Transverse colon (tissue), 4 donors: ENCODE measurements at places on chromosomes 6 and 20. TPM values are rescaled to one million over a fixed set of nuclear protein-coding genes. Genes with fewer than 3 reads are reported as not detected.

DNA sequence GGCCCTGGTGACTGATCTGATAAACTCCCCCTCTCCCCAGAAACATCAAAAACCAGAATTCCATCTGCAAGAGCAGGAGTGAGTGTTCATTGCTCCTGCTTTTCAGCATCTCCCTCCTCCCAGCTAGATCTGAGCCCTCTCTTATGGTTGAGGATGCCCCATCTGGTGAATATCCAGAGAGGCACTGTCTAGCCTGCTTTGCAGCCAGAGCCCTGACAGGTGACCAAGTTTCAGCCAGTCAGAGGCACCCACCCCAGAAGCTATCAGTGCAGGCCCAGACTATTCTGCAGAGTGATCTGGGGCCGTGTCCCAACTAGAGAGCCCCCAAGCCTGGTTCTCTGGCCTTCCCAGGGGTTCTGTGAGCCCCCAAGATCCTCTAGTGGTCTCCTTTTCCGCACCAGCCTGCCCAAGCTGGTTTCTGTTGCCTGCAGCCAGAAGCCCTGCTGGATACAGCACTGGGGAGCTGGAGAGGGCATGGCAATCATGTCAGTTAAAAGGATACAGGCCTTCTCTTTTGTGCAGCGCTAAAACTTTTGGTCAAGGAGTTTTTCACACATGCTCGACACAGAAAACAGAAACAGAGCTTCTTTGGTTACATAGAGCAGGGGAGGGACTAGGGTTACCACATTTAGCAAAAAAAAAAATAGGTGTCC, 6.6 kb upstream of the BMP7 start:
- DNase-seq = no peak

GRCh38 chr20:56181583-56181982, 66.9 kb upstream of the MC3R start:
- DNase-seq = peak; percentile 10

- no peak for DNase-seq
Measured at GRCh38 chr6:142240179-142240578, 61.6 kb upstream of the ADGRG6 start.

DNA sequence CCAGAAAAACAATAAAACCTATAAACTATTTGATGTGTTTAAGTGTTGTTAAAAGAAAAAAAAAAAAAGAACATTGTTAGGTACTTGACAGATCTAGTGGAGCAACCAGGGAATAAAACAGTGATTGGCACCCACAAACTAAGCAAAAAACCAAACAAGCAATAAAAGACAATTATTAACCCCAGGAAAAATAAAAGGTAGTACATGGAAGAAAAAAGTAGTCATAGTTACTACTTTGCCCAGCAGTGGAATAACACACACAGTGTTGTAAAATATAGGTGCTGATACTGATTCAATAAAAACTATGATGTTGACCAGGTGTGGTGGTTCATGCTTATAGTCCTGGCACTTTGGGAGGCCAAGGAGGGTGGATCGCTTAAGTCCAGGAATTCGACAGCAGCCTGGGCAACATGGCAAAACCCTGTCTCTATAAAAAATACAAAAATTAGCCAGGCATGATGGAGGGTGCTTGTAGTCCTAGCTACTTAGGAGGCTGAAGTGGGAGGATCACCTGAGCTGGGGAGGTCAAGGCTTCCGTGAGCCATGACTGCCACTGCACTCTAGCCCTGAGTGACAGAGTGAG, 43.9 kb downstream of the PIGU start:
- peak; percentile 39 for DNase-seq

GRCh38 chr6:96862560-96862959, 25.3 kb upstream of the GPR63 start:
- DNase-seq = no peak

DNA sequence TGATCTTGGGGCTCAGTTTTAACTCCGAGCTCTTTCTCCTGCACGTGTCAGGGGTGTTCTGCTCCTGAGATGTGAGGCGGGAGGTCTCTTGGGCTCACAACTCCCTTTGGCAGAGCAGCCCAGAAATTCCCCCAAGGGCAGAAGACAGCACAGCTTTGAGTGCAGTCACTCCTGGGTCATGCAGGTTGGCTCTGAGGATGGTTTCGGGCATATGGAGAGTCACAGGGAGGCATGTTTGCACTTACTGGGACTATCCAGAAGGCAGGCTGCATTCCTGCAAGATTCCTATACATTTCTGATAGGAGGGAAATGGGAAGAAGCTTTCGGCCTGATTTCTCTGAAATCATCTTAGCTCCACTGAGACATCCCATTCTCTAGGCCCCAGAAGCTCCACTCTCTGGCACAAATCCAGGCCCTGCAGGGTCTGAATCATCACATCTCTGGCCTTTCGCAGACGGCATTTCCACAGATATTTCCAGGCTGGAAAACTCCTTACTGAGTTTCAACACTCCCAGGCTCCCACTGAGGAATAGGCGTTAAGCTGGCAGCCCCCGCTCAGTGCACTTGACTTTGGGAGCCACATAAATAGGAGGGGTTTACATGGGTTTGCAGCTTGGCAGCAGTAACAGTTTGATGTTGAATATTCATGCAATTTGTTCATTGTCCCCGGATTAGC, 39.7 kb downstream of the AGPAT4 start:
- peak; percentile 51 for DNase-seq

DNA sequence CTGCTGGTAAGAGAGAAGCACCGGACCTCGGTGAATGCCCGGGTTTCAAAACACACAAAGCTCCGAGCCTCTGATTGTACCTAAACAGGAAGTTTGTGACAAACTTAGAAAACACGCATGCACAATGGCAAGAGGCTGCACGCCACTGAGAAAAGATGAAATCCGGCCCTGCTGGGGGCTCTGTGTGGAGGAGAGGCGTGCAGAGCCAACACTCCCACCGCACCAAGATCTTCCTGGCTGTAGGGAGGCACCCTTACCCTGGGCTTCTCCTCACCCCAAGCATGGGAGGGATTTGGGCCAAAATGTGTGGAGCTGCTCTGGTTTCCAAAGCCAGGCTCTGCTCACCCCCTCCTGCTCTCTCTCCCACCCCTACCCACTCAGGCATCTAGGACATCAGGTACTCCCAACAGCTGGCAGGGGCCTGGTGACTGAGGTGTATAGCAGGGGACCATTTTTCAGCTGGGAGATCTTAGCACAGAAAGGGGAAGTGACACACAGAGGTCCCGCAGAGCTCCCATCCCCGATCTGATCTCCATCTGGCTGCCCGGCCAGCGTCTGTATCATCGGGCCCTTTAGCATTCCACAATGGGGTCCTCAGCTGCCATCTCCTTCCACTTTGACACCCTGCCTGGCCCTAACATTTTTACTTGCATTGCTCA, 84.2 kb downstream of the TRERF1 start:
- peak; percentile 35 for DNase-seq

- no peak for DNase-seq
Measured at GRCh38 chr6:39884696-39885095, 49.6 kb downstream of the MOCS1 start.

- DNase-seq = no peak
Measured at GRCh38 chr6:55756531-55757031, 118.8 kb downstream of the BMP5 start.

DNA sequence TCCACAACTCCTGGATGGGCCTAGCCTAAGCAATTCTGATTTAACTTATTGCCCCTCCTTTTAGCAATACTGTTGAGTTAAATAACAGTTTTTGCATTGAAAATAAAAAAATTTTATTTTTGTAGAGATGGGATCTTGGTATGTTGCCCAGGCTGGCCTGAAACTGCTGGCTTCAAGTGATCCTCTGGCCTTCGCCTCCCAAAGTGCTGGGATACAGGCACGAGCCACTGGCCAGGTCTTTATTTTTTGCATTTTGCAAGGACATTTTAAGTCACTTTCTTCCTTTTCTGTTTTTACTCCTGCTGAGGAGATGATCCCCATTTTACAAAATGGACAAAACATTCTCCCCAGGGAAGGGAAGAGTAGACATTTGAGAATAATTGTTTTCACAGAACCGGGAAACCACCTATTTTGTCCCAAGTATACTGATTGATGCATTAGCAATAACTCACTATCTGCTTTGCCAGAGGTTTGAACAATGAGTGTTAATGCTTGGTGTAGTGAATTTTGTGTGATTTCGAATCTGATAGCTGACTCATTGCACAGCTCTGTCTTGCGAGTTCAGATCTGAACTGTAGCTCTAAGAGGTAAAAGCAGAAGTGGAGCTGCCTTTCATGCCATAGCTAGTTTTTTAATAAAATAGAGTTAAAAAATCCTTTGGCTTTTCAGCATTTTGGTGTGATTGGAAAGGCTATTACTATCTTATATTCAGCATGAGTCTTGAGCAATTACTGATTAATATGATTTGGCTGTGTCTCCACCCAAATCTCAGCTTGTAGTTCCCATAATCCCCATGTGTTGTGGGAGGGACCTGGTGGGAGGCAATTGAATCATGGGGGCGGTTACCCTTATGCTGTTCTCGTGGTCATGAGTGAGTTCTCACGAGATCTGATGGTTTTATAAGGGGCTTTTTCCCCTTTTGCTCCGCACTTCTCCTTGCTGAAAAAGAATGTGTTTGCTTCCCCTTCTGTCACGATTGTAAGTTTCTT, 20.9 kb downstream of the IGF2R start:
- no peak for DNase-seq

DNA sequence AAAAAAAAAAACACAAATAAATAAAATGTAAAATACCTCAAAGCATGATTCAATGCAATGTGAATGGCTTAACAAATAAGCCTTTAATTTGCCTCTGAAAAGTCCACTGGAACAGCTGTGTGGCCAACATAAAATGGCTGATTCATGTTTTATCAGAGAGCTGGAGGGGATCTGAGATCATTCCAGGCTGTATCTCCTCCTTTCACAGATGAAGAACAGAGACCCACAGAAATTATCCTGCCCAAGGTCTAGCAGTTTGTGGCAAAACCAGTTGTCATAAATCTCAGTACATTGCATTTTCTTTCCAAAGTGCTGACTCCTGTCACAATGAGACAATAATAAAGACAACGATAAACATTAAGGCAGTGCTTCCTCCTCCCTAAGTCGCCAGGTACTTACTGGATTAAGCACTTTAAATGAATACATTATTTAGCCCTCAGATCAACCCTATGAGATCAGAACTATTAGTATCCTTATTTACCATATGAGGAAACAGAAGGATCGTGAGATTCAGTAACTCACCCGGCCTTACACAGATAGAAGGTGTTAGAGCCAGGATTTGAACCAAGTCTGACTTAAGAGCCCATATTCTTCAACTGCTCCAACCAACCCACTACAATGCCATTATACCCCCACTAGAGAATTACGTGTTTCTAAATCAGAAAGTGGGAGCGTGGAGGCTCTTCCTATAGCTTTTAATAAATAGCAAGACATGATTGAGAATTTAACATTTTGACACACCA, 118.3 kb downstream of the KIF13A start:
- no peak for DNase-seq

GRCh38 chr6:46170357-46171289, at the start of gene ENPP5:
Gene ENPP5 (minus strand): TSS chr6:46170980. CDS start chr6:46168262, 2,718 bp downstream.
- peak; percentile 91 for DNase-seq

- no peak for DNase-seq
Measured at GRCh38 chr6:74114428-74114827, 418.4 kb downstream of the CD109 start.

DNA sequence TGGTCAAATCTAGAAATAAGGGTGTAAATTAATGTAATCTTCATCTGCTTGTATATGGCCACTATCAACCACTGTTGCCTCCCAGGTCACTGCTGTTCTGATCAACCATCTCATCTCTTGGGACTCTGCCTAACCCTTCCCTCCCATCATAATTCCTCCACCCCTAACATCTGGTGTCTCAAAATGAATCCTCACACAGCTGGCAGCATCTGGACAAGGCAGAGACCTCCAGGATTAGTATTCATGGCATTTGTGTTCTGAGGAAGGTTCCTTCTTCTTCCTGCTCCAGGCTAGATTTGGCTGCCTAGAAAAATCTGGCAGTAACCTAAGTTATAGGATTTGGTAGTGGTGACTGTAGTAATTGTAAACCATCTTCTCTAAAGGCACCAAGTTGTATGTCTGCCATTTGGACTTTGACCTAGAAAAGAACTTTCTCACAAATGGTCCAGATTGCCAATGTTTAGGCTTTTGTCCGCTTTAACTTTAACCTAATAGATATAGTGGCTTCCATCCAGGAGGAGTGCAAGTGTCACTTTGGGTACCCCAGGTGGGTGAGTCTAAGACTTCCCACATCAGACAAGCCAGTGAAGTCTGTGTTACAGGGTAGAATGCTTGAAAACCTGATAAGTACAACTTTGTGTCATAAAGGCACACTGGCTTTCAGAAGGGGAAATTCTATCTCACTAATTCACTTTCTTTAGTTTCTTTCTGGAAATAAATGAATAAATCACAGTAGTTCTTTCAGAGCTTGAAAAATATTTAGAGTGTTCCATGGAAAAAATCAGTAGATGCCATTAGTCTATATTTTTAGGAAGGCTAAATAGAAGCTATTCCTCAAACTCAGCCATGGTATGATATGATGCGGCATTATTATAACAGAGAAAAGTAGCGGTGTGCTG, 3.0 kb upstream of the PHACTR2 start:
- DNase-seq = no peak

DNA sequence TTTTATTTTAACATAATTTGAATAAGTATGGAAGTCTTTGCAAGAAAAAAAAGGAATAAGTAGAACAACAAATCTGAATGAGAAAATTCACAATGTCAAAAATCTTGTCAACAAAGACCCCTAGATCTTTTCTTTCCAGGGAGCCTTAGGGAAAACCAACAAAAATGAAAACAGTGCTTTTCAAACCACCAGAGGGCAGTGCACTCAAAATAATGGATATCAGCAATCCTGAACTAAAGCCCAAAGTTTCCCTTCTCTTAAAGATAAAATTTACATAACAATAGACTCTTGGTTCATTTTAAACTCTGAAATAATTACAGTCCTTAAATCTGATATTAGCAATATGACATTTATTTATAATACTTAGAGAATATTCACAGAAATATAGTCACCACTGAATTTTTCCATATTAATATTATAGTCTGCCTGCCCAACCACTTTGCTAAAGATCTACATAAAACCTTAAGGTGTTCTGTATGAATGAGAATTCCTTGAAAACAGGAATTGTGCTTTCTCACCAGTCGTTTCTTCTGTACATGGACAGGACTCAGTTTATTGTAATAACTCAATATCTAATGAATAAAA, 105.3 kb upstream of the BMP5 start:
- no peak for DNase-seq

DNA sequence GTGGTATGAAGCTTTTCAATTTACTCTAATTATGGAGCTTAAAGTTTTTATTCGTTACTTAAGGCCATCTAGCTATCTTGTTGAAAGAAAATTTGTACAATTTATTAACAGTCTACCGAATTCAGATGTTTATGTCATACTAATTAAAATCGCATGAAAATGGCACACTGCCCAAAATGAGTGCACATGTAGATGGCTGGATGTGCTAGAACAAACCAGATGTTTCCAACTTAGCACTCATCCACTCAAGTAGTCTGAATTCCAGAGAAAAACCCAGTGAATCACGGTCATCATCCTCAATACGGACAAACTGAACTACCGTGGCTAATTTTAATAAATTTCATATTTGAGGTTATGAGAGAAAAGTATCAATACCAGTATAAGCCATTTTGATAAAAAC, 70.4 kb downstream of the COL12A1 start:
- no peak for DNase-seq

HLA-DMA gene
- 11.2 TPM for total RNA-seq

SIRPB2 gene
- 3.7 TPM for total RNA-seq

ABT1 gene
- total RNA-seq = 5.6 TPM

RFX6 gene
- not detected for total RNA-seq

MEP1A gene
- total RNA-seq = 260 TPM

C6orf163 gene
- 6.6 TPM for total RNA-seq

TFAP2D gene
- not detected for total RNA-seq

CCNC gene
- 75.0 TPM for total RNA-seq

BNIP5 gene
- 16.0 TPM for total RNA-seq
